ENCODE measurements at places on chromosomes 6 and 20. TPM values are rescaled to one million over a fixed set of nuclear protein-coding genes. Genes with fewer than 3 reads are reported as not detected.

The LY6G6C gene
- not detected for total RNA-seq

The ZSCAN31 gene
- 8.3 TPM for total RNA-seq

The SMIM28 gene
- total RNA-seq = not detected

The RSPH9 gene
- total RNA-seq = 0.75 TPM

The PPP1R3G gene
- 5.3 TPM for total RNA-seq

The CST7 gene
- total RNA-seq = 3.1 TPM

The PHACTR1 gene
- total RNA-seq = 89.4 TPM

Measured in aorta (tissue), 5 donors.